ENCODE measurements at places on chromosomes 7 and 10. TPM values are rescaled to one million over a fixed set of nuclear protein-coding genes. Genes with fewer than 3 reads are reported as not detected.

ITGB8 gene
- 19.9 TPM for total RNA-seq

DNA sequence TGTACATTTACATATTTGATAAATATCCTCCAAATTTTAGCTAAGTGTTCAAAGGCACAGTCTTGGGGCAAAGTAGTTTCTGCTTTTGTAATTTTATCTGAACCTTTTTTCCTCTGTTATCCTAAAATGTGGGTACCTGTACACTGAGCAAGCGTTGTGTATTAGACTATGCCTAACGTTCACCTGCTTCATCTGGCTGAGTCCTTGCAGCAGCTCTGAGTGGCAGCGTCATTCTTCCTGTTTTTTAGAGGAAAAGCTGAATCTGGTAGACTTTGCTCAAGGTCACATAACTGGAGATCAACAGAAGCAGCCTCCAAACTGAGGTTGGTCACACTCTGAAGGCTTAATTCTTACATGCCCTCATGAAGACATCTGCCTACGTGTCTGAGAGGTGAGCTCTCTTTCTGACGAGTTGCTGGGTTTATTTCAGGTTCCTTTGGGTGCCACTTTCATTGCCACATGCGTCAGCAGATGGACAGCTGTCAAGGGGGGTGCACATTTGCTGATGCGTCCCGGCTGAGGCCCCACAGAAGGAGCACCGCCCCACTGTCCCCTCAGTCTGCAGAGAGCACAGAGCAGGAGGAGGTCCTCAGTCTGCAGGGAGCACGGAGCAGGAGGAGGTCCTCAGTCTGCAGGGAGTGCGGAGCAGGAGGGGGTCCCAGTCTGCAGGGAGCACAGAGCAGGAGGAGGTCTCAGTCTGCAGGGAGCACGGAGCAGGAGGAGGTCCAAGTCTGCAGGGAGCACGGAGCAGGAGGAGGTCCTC is 406.5 kb upstream of the SHH start:
- H3K27me3 ChIP-seq, result no peaks in the 10 kb centered on the region
- DNase-seq, result no peak
- no peak overlapping the region for H3K4me3 ChIP-seq

GRCh38 chr10:118564652-118565051 is 30.8 kb downstream of the PRLHR start:
- no peaks in the 10 kb centered on the region for H3K4me1 ChIP-seq
- no peak overlapping the region for H3K27ac ChIP-seq
- no peak for DNase-seq
- H3K27me3 ChIP-seq, result peaks cover 2% of the 10 kb centered on the region

ERVW-1 gene
- not detected for total RNA-seq

TM9SF3 gene
- total RNA-seq, result 106 TPM

DNA sequence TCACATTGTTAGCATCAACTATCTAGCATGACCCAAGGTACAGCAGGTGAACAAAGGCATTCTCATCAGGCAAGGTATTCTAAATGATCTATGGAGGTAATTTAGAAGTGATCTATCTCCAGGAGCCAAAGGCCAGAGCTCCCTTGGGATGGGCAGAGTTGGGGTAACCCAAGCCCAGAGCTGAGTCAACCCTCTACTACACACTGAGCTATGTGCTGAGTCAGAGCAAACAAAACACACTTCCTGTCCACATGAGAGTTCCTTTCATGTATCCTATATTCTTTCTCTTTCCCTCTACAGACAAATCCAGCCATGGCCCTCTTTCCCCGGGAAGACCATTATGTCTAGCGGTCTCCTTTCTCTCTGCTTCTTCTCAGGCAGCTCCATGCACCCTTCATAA is 68.2 kb upstream of the AGK start:
- no peaks in the 10 kb centered on the region for H3K36me3 ChIP-seq
- no peaks in the 10 kb centered on the region for H3K27me3 ChIP-seq

CNTNAP2 gene
- 12.9 TPM for total RNA-seq

- peak overlapping the region; percentile 85 for H3K4me3 ChIP-seq
- peak overlapping the region; percentile 97 for H3K27ac ChIP-seq
Observed at GRCh38 chr10:72260239-72260975, 13.3 kb upstream of the DDIT4 start.

DNA sequence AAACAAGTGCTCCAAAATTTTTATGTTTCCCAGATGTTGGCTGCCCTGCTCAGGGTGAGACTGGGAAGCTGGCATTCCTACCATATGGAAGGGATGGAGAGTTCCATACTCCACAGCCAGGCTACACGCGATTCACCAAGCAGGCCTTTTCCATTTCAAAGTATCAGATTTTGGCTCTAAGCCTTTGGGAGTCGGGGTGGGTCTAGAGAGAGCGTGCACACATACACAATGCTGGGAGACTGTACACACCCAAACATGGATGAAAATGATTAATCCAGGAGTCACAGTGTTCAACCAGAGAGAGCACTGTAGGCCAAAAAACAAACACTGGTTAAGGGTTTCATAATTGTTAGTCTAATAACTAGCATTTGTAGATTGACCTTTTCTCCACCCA is 295.0 kb downstream of the BICC1 start:
- no peaks in the 10 kb centered on the region for H3K27me3 ChIP-seq
- H3K27ac ChIP-seq, result no peak overlapping the region
- H3K4me1 ChIP-seq, result no peaks in the 10 kb centered on the region
- no peak overlapping the region for H3K4me3 ChIP-seq
- no peak for DNase-seq
- H3K36me3 ChIP-seq, result no peaks in the 10 kb centered on the region

CYP3A4 gene
- not detected for total RNA-seq

GRCh38 chr10:62818426-62819011 is 2.4 kb upstream of the EGR2 start:
- H3K27me3 ChIP-seq, result peaks cover 58% of the 10 kb centered on the region
- peak; percentile 50 for DNase-seq
- H3K27ac ChIP-seq, result no peak overlapping the region
- H3K36me3 ChIP-seq, result no peaks in the 10 kb centered on the region
- H3K4me3 ChIP-seq, result peak overlapping the region; percentile 92

AASS gene
- total RNA-seq, result 82.0 TPM

- H3K36me3 ChIP-seq, result peaks cover 3% of the 10 kb centered on the region
- H3K27ac ChIP-seq, result no peak overlapping the region
- no peak overlapping the region for H3K4me3 ChIP-seq
- no peaks in the 10 kb centered on the region for H3K4me1 ChIP-seq
- H3K27me3 ChIP-seq, result no peaks in the 10 kb centered on the region
Observed at GRCh38 chr7:42661312-42661711, 250.6 kb downstream of the C7orf25 start.

DNA sequence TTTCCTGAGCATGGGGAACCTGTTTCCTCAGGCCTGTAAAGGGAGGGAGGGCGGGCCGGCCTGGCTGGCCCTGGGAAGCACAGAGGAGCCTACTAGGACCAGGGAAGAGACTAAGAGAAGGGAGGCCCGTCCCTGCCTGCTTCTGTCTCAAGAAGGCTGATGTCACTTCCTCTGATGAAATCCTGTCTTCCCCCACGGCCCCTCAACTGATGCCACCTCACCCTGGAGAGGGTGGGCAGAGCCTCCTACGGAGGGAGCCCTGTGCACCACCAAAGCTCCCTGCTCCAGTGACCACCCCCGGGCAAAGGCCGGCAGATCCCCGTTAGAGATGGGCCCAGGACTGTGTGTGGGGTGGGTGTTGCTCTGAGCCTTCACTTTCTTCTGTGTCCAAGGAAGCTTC is 1.0 kb upstream of the PILRA start:
- peaks cover under 1% of the 10 kb centered on the region for H3K36me3 ChIP-seq
- H3K4me1 ChIP-seq, result peaks cover 11% of the 10 kb centered on the region
- no peak for DNase-seq
- peaks cover 2% of the 10 kb centered on the region for H3K27me3 ChIP-seq
- no peak overlapping the region for H3K27ac ChIP-seq
- H3K4me3 ChIP-seq, result no peak overlapping the region

- H3K27ac ChIP-seq, result peak overlapping the region; percentile 73
- no peak for DNase-seq
- peaks cover 6% of the 10 kb centered on the region for H3K4me1 ChIP-seq
- H3K36me3 ChIP-seq, result no peaks in the 10 kb centered on the region
- no peak overlapping the region for H3K4me3 ChIP-seq
Observed at GRCh38 chr7:94781236-94781635, 125.3 kb upstream of the SGCE start.

EN2 gene
- 7.2 TPM for total RNA-seq

GRCh38 chr10:101031796-101032636 is 982 bp downstream of the SFXN3 start:
- no peak overlapping the region for H3K27ac ChIP-seq
- peak overlapping the region; percentile 78 for H3K4me3 ChIP-seq
- peaks cover 88% of the 10 kb centered on the region for H3K27me3 ChIP-seq

DNA sequence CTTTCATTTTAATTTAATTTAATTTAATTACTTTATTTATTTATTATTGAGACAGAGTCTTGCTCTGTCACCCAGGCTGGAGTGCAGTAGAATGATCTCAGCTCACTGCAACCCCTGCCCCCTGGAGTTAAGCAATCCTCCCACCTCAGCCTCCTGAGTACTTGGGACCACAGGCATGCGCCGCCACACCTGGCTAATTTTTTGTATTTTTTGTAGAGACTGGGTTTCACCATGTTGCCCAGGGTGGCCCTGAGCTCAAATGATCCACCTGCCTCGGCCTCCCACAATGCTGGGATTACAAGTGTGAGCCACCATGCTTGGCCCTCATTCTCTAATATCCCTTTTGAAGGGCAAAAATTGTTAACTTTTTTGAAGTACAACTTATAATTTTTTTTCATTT is 92.9 kb downstream of the XRCC2 start:
- no peak overlapping the region for H3K4me3 ChIP-seq
- H3K36me3 ChIP-seq, result peaks cover 6% of the 10 kb centered on the region
- DNase-seq, result no peak
- no peak overlapping the region for H3K27ac ChIP-seq
- no peaks in the 10 kb centered on the region for H3K27me3 ChIP-seq
- H3K4me1 ChIP-seq, result no peaks in the 10 kb centered on the region

DNA sequence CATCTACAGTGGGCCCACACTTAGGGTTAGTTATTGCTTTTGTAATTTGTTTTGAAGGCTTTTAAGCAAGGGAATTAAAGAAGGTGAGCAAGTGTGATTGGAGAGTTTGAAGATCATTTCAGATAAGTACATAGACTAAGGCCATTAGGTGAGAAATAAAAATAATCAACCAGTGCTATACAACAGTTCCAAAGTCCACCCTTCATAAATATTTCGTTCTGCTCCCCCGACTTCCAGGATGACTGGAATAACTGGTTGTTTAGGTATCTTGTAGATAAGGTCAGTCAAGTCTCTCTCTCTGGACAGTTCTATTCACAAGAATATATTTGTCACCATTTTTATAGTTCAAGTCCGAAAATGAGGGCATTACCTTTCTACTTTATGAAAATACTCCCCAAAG is 98.0 kb upstream of the MBL2 start:
- H3K27me3 ChIP-seq, result no peaks in the 10 kb centered on the region
- H3K36me3 ChIP-seq, result peaks cover 9% of the 10 kb centered on the region
- no peak for DNase-seq
- H3K27ac ChIP-seq, result no peak overlapping the region
- H3K4me3 ChIP-seq, result no peak overlapping the region
- peaks cover 14% of the 10 kb centered on the region for H3K4me1 ChIP-seq

FRAT1 gene
- 2.2 TPM for total RNA-seq

DNA sequence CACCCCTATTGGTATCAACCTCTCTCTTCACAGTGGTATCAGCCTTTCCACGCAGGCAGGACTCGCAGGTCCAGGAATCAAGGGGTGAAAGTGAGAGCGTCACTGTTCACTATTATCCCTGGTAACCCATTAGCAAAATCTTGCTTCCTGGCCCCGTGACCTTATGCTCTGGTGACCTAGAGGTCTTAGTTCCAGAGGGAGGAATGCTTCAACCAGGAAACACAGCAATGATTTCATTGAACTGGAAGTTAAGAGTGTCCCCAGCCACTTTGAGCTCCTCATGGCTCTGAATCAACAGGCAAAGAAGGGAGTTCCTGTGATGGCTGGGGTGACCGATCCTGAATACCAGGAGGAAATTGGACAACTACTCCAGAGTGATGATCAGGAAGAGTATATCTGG is 90.6 kb downstream of the CUL2 start:
- peaks cover 37% of the 10 kb centered on the region for H3K4me1 ChIP-seq
- no peak for DNase-seq
- H3K4me3 ChIP-seq, result peak overlapping the region; percentile 29
- peak overlapping the region; percentile 28 for H3K27ac ChIP-seq
- peaks cover 3% of the 10 kb centered on the region for H3K36me3 ChIP-seq
- H3K27me3 ChIP-seq, result no peaks in the 10 kb centered on the region

- H3K27me3 ChIP-seq, result no peaks in the 10 kb centered on the region
- peaks cover 83% of the 10 kb centered on the region for H3K4me1 ChIP-seq
- H3K36me3 ChIP-seq, result peaks cover 45% of the 10 kb centered on the region
- H3K4me3 ChIP-seq, result no peak overlapping the region
Observed at GRCh38 chr7:42020061-42020460, 216.9 kb downstream of the GLI3 start.

GRCh38 chr10:124725171-124725631 is 19.0 kb downstream of the FAM53B start:
- H3K36me3 ChIP-seq, result peaks cover 4% of the 10 kb centered on the region
- DNase-seq, result no peak
- H3K27ac ChIP-seq, result no peak overlapping the region
- no peaks in the 10 kb centered on the region for H3K27me3 ChIP-seq

CC2D2B gene
- 1.0 TPM for total RNA-seq

DNA sequence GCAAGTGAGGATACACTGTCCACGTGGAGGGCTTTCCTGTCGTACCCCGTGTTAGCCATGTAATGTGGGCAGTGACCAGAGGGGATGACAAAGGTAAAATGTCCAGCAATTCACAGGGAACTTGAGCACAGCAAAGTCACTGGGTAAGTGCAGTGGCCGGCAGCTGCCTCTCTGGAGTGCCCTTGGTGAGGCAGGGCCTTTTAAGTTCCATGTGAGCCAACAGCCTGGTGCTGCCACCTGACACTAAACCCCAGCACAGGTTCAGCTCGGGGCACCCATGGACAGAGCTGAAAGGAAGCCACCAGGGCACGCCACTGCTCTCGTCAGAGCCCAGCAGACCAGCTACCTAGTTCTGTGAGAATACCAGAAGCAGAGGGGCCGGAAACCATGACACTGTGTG is 168.3 kb downstream of the PRKAG2 start:
- DNase-seq, result no peak
- peaks cover 5% of the 10 kb centered on the region for H3K36me3 ChIP-seq
- H3K4me3 ChIP-seq, result no peak overlapping the region
- no peak overlapping the region for H3K27ac ChIP-seq
- peaks cover 16% of the 10 kb centered on the region for H3K4me1 ChIP-seq

- DNase-seq, result no peak
- peaks cover 6% of the 10 kb centered on the region for H3K4me1 ChIP-seq
- no peak overlapping the region for H3K4me3 ChIP-seq
- H3K27me3 ChIP-seq, result no peaks in the 10 kb centered on the region
Observed at GRCh38 chr10:31099664-31100063, 68.0 kb upstream of the ZNF438 start.

GRCh38 chr7:25857376-25858067 is 294.5 kb upstream of the NFE2L3 start:
- H3K36me3 ChIP-seq, result peaks cover 2% of the 10 kb centered on the region
- no peak overlapping the region for H3K27ac ChIP-seq
- H3K4me1 ChIP-seq, result peaks cover 29% of the 10 kb centered on the region
- peak; percentile 20 for DNase-seq

DNA sequence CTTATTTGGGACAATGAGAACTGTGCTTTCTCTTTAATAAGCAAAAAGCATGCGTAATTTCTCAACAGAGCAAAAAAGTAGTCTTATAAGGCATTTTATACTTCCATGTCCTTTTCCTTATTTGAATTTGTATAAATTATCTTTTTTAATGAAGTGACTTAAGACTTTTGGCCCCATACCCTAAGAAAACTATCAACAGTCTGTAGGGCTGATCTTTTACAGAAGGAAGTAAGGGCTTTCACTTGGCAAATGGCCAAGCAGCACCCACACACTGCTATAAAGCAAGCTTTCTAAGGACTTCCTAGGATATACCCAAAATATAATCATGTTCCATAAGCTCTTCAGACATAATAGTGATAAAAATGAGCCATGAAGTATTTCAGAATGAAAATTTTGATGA is 3.4 kb downstream of the CRPPA start:
- H3K4me1 ChIP-seq, result peaks cover 22% of the 10 kb centered on the region
- no peak overlapping the region for H3K27ac ChIP-seq
- peak overlapping the region; percentile 50 for H3K4me3 ChIP-seq
- DNase-seq, result no peak
- H3K36me3 ChIP-seq, result no peaks in the 10 kb centered on the region
- no peaks in the 10 kb centered on the region for H3K27me3 ChIP-seq

PDE6C gene
- total RNA-seq, result not detected

Data from neural crest cell (in vitro differentiated cells).